Activated T-cell treated with anti-CD3 and anti-CD28 coated beads for 4 hours (primary cell): ENCODE measurements at places on chromosomes 4 and X.

- no peak for DNase-seq
These were observed 245.0 kb upstream of the SFRP2 start for GRCh38 chr4:154033921-154034320.

DNA sequence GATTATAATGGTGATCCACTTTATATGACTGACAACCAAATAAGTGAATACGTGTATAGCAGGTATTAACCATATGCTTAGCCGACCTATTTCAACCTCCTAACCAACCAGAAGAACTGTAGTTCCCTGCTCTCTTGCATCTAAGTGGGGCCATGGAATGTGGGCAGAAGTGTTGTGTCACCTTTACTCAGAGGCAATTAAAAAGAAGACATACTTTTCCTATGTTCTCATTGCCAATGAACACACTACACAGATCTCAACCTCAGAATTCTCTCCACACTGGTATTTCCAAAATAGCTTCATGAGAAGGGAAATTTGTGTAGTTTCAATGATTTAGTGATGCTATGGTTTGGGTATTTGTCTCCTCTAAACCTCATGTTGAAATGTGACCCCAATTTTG lies 3.2 kb upstream of the NFKB1 start:
- no peak for DNase-seq

GRCh38 chrX:63657821-63658220 lies 127.2 kb downstream of the ARHGEF9 start:
- DNase-seq, result no peak

DNA sequence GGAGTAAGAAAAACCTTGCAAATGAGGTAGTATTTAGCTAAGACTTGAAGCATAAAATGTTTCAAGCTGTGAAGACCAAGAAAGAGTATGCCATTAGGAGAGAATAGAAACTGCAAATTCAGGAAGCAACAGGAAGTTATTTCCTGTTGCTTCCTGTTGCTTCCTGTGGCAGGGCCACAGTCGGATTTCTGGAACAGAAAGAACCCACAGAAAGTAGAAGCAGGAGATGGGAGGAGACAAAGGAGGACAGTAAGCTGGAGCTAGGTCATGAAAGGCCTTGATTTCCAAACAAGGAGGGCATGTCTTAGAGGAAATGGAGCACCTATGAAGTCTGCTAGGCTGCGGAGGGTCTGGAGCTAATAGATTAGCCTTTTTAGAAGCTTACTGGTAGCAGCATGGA lies 17.2 kb downstream of the ASB11 start:
- no peak for DNase-seq

DNA sequence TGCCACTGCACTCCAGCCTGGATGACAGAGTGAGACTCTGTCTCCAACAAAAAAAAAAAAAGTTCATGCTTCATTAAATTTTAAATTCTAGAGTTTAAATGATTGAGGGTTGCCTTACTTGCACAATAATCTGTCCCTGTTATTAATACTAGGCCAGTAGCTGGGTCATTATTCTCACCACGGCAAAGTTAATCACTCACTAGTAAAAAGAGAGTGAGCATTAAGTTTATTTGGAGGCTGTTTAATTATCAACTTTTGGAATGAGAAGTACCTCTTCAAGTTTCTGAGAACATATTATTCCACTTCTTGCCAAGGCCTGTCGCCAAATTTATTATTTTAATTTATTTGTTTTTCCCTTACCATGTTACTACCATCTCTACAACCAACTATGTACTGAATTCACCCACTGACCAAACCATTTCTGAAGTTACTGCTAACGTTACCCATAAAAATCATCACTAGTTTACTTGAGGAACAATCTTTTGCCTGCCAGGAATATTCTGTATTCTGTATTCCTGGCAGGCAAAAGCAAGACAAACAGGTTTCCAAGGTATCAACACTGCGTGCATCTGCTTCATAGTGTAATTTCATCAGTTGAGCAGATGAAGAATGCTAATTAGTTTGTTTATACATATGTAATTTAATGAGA lies 26.5 kb downstream of the GUCY1A1 start:
- no peak for DNase-seq

- no peak for DNase-seq
These were observed 1.2 kb upstream of the TAPT1 start for GRCh38 chr4:16227462-16227868.

GRCh38 chrX:83469551-83469950 lies 38.5 kb upstream of the POU3F4 start:
- DNase-seq, result no peak

- DNase-seq, result no peak
These were observed 69.8 kb downstream of the PTTG2 start for GRCh38 chr4:38030023-38030422.

DNA sequence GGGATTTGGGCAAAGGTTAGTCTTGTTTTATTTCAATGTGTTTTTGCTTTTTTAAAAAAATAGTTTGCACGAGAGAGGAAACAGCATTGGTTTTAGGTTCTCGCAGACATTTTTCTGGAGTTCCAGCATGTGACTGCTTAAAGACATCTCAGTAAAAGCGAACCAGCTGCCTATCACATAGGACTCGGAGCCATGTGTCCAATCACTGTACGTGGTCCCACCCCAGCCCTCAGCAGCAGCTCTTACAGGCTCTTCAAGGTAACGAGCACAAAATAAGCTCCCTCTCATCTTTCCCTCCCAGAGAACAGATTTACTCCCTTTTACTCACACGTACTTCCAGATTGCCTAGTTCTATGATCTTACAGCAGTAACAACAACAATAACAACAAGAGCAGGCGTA lies 68.7 kb downstream of the MCF2 start:
- DNase-seq, result no peak

GRCh38 chrX:129737916-129738315 lies 863 bp upstream of the XPNPEP2 start:
- DNase-seq, result no peak

DNA sequence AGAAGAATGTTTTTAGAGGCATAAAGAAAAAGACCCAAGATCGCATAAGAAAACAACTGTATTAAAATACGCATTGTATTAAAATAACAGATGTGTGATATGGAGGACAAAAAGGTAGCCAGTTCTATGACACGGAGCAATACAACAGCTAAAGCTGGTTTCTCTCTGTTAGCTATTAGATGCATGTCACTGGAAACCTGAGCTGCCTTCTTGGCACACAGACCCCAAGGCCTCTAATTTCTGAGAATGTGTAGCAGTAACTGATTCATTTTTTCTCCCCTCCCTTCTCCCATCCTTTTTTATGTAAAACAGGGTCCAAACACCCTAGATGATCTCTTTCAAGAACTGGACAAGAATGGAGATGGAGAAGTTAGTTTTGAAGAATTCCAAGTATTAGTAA lies 4.1 kb downstream of the S100G start:
- DNase-seq, result no peak

DNA sequence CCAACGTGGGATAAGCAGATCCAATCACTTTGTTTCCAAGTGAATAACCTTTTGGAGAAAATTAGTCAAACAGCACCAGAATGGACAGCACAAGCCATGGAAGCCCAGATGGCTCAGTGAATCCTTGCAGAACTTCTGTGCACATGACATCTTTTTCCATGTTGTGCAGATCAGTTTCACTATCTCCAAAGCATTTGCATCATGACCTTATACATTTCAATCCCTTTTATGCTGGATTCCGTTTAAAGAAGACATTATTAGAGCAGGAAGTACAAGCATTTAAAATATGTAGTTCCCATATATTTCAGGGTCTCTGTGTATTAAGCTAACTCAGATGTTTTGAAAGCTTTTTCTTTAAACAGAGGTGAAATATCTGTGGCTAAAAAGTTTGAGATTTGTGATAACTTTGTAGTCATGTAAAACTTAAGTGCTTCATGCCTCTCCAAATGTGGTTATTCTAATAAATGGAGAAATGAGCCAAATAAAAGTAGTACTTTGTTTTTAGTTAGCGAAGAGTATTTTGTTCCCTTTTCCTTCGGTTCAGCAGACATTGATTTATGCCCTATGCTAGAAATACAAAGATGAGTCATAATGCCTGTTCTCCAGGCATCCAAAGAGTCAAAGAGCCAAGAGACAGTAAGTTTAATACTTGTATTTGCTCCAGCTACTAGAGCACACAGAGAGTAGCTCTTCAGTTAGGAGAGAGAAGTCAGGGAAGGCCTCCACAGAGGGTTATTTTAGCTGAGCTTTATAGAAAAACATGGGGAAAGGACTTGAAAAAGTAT lies 39.0 kb downstream of the PLAC8 start:
- DNase-seq, result no peak

- peak; percentile 1 for DNase-seq
These were observed 552 bp downstream of the ADH5 start for GRCh38 chr4:99088023-99088449.

DNA sequence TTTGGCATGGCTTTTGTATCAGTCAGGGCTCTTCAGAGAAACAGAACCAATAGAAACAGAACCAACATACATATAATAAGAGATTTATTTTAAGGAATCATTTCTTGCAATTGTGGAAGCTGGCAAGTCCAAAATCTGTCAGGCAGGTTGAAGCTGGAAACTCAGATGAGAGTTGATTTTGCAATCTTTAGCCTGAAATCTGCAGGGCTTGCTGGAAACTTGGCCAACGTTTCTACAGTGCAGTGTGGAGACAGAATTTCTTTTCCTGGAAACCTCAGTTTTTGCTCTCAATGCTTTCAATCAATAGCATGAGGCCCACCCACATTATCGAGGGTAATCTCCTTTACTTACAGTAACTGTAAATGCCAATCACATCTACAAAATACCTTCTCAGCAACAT lies 45.4 kb downstream of the COMMD8 start:
- no peak for DNase-seq

DNA sequence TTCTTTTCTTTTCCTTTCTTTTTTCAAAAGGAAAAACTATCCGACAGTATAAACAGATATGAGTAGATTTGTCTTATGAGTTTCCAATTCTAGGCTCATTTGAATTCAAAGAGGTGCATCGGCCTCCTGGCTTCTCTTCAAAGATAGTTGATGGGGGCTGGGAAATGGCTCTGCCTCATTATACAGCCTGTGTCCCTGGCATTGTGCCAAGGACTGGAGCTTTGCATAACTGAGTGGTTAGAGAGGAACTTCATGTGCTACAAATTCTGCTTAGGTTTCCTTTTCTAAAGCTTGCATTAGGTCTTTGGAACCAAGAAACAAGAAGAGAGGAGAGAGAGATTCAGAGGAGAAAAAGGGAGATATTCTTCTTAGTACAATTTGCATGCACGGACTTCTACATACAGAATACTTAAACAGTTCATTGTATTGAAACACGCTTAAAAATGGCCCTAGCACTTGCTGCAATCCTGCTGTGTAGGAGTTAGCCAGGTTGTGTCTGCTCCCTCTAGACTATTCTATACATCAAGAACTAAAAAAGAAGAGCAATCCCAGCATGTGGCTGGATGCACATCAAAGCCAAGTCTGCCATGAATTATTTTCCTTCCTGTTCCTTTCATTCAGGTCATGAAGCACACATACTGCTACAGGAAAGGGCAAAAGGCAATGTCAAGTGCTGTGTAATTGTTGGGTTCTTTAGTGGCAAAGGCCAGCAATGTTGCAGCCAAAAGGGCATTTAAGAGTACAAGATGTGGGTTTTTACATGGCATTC lies 70.9 kb downstream of the INTS12 start:
- no peak for DNase-seq

DNA sequence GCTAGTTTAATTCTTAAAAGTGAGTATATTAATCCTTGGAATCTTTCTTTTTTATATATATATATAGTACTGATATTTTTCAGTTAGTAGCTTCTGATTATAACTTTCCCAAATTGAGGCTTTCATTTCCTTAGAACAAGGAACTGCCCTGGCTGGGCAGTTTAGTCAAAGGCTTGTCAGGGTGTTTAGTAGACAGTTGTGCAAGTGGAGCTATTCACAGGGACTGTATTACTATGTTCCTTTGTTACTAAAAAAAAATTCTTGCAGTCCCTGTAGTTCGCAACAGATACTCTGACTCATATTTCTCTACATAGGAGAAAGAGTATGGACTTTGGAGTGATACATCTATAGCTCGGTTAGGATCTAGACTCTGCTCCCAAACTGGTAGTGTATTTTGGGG lies 20.8 kb downstream of the USO1 start:
- no peak for DNase-seq
